ENCODE measurements at places on chromosomes 4 and X. TPM values are rescaled to one million over a fixed set of nuclear protein-coding genes. Genes with fewer than 3 reads are reported as not detected.

DNA sequence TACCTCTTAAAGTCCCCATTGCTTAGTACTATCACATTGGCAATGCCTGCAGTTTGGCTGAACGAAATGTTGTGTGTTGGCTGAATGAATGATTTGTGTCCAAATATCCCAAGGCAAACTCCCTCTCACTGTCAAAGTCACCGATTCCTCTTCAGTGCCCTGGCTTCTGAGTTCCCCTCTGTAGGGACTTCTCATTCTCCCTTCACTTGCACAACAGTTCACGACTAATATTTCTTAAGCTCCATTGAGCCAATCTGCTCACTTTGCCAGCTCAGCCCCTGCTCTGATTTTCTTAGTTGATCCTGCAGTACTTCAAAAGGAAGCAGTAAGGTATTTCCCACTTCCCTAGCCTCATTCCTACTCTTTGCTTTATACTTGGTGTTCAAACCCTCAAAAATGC lies 21.9 kb upstream of the PACRGL start:
- H3K36me3 ChIP-seq = no peaks in the 10 kb centered on the region
- no peaks in the 10 kb centered on the region for H3K4me1 ChIP-seq
- no peak overlapping the region for H3K4me3 ChIP-seq

DNA sequence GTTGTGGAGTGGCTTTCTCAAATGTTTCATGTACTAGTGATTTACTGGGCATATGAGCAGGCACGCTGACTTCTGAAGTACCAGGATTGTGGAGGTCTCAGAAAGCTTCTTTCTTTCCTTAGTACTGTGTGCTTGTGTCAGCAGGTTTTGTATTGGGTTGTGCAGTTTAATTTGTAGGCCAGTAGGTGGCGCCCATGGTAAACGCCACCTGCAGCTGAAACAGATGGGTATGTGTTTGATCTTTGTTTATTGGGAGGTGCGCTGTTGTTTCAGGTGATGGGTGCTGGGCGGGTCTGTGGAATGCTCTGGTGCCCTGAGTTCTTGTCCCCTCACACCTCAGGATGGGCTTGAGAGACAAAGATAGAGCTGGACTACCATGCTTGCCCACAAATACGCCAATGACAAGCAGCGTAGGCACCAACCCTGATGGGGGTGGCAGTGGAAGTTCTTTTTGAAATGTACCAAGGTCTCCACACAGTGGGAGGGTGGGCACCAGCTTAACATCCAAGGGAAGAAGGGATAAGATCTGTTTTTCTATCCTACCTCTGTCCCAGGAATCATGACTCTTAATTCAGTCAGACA lies 141.5 kb downstream of the RPS6KA6 start:
- DNase-seq = no peak
- H3K36me3 ChIP-seq = no peaks in the 10 kb centered on the region
- H3K4me1 ChIP-seq = no peaks in the 10 kb centered on the region
- H3K4me3 ChIP-seq = no peak overlapping the region
- no peak overlapping the region for H3K27ac ChIP-seq

- H3K27me3 ChIP-seq = no peaks in the 10 kb centered on the region
- no peak overlapping the region for H3K4me3 ChIP-seq
- H3K27ac ChIP-seq = no peak overlapping the region
- H3K4me1 ChIP-seq = peaks cover 14% of the 10 kb centered on the region
- H3K36me3 ChIP-seq = peaks cover 48% of the 10 kb centered on the region
- DNase-seq = no peak
Measured at GRCh38 chr4:98473046-98473445, 185.4 kb downstream of the TSPAN5 start.

DNA sequence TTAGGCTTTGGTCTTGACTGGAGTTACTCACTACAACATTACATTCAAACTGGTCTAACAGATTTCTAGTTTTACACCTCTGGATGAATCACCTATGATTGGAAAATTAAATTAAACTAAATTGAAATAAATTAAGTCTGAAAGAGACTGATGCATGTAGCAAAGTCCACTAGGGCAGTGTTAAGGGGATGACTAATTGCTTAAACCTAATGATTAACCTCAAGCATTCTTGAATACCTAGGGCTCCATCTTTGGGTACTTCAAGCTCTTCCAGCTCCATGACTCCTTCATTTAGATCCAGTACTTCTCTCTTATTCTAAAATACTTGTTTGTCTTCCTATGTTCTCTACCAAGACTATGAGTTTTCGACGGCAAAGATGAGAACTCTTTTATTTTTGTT lies 86.8 kb downstream of the SH2D1A start:
- no peaks in the 10 kb centered on the region for H3K4me1 ChIP-seq
- DNase-seq = no peak

- H3K27me3 ChIP-seq = no peaks in the 10 kb centered on the region
- DNase-seq = no peak
- no peaks in the 10 kb centered on the region for H3K36me3 ChIP-seq
- H3K27ac ChIP-seq = no peak overlapping the region
- no peak overlapping the region for H3K4me3 ChIP-seq
Measured at GRCh38 chr4:130147641-130148040, 1051.7 kb downstream of the C4orf33 start.

- no peaks in the 10 kb centered on the region for H3K4me1 ChIP-seq
- no peak overlapping the region for H3K4me3 ChIP-seq
- DNase-seq = no peak
Measured at GRCh38 chr4:189845145-189845846, 95.4 kb upstream of the FRG1 start.

- no peak for DNase-seq
- H3K4me3 ChIP-seq = no peak overlapping the region
- no peaks in the 10 kb centered on the region for H3K4me1 ChIP-seq
- H3K27ac ChIP-seq = no peak overlapping the region
- H3K36me3 ChIP-seq = no peaks in the 10 kb centered on the region
Measured at GRCh38 chr4:32189130-32189529, 1469.0 kb downstream of the PCDH7 start.

DNA sequence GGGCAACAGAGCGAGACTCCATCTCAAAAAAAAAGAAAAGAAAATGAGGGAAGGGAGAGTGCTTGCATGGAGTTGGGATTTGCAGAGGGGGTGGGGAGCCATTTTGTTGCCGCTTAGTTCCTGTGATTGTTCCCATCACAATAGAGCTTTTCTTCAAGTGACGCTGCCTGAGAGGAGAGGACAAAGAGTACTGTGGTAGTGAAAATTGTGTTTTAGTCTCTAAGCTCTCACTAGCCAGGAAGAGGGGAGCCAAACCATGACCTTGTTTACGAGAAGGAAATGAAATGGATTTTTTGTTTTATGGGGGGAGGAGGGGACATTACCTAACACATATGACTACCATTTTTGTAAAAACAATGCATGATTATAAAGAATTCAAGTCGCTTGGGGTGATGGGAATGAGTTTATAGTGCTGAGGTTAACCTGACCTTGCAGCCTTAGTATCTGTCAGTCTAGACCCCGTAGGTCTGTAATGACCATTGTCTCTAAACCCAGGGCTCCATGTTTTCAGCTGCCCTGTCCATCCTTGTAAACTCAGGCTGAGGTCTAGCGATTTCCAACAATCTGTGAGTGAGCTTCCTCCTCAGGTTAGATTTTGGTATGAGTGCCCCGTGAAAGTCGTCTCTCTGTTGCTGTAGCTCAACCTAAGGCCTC lies 18.8 kb downstream of the SRD5A3 start:
- H3K36me3 ChIP-seq = peaks cover 27% of the 10 kb centered on the region
- H3K27me3 ChIP-seq = no peaks in the 10 kb centered on the region
- DNase-seq = no peak
- H3K27ac ChIP-seq = no peak overlapping the region

BEX5 gene
- 3.7 TPM for total RNA-seq

INPP4B gene
- total RNA-seq = 46.3 TPM

COX7B2 gene
- not detected for total RNA-seq

PAGE4 gene
- total RNA-seq = not detected

HTR2C gene
- not detected for total RNA-seq

GBA3 gene
- not detected for total RNA-seq

Data from activated naive CD8-positive, alpha-beta T cell treated with anti-CD3 and anti-CD28 coated beads for 36 hours (primary cell).